Stimulated activated CD4-positive, alpha-beta T cell treated with anti-CD3 and anti-CD28 coated beads, Interleukin-15, amount 100 ng/mL, for 1 hour (primary cell): ENCODE measurements at places on chromosomes 5 and 9.

DNA sequence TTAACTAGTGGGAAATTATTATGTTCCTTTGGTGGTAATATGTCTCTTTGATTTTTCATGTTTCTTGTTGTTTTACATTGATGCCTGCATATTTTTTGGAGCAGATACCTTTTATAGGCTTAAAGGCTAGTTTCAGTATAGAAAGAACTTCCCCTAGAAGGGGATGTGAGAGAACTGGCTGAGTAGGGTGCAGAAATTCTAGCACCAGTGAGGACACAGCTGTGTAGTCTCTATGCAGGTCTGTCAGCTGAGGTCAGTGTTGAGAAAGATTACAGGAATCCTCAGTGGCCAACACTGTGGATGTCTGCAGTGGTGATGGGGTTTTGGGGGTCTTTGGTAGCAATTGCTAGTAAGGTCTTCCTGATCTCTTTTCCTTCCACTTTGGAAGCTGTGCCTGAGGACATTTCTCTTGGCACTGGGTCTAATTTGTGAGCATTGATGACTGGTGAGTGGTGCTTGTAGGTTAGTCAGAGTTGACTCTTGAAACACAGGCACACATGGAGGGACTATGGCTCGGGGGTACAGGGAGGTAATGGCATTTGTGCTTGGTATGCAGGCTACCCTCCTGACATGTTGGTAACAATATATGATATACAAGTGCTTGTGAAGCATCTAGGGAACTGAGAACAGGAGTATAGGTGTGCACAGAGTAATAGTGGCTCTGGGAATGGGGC is 221.4 kb downstream of the SPATA31D1 start:
- DNase-seq: no peak

DNA sequence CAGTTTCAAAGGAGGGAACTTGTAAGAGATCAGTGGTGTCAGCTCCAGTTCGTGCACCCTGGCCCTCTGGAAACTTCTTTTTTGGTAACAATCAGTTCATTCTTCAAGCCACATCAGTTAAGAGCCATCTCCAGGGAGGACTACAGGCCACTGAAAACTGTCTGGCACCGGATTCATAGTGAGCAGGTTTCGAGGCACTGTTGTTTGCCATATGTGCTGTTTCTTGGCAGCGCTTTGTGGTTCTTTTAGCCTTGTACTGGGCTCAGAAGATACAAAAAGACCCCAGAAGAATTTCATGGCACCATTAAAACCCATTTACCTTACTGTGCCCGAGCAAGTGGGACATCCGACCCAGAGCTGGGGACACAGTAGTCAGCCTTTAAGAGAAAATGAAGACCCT is 68.5 kb downstream of the OTULIN start:
- no peak for DNase-seq

DNA sequence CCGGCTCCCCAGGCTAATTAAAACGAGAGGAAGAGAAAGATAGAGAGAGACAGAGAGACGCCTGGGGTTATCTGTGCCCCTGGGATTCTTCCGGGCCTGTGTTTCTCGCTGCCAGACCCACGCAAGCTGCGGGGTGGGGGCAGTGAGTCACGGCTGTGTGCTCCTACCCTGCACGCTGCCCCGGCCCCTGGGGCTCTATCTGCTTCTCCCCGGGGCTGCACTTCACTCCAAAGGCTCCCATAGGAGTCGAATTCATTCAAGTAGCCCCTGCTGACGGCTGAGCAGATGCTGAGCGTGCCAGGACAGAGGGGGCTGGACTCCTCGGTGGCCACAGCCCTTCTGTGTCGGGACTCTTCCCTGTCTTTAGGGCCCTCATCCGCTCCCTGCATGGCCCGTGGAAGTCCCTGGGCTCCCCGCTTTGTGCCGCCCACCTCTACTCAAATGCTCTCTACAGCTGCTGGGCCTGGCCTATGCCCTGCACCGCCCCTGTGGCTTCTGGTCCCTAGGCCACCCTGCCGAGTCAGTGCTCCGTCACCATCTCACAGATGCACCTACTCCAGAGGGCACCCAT is 22.8 kb downstream of the SARDH start:
- no peak for DNase-seq

GRCh38 chr9:86407022-86407421 is 52.8 kb upstream of the TUT7 start:
- no peak for DNase-seq

DNA sequence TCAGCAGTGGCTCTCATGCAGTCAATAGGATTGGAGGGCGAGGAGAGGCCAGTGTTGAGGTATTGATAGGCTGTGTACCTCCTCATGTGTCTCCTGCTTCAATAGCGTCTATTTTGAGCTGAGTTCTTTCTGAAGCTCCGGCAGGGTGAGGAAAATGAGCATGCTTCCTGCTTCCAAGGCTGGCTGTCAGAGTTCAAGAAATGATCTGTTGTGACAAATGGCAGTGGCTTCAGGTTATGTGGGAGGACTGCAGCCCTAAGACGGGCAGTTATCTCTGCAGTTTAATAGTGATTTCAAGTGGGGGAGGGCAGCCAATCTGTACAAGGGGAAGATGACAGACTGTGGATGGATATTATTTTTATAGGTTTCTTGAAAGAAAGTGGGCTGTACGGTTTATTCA is 54.0 kb upstream of the CXCL14 start:
- no peak for DNase-seq
